ENCODE measurements at places on chromosomes 13 and 19.
A peak's percentile ranks its signal among the peaks of the same experiment; 100 is the strongest.

GRCh38 chr13:76823969-76824368 lies 62.2 kb downstream of the KCTD12 start:
- DNase-seq: no peak

DNA sequence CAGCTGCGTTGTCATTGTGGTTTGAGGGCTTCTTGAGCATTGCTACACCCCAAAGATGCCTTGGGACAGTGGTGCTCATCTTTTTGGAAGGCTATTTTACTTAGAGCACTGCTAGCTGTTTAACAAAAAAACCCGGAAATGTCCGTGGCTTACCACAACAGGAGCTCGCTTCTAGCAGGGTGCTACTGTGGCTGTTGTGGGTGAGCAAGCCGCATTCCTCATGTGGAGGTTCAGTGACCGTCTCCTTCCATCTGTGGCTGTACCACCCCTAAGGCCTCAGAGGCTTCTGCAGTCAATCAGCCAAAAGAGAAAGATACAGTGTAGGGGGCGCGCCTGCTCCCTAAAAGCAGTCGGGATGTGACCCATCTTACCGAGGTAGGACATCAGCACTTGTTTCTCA lies 1004.2 kb downstream of the UQCRFS1 start:
- no peak for DNase-seq

GRCh38 chr19:45527731-45528130 lies 20.5 kb downstream of the VASP start:
- DNase-seq: no peak

DNA sequence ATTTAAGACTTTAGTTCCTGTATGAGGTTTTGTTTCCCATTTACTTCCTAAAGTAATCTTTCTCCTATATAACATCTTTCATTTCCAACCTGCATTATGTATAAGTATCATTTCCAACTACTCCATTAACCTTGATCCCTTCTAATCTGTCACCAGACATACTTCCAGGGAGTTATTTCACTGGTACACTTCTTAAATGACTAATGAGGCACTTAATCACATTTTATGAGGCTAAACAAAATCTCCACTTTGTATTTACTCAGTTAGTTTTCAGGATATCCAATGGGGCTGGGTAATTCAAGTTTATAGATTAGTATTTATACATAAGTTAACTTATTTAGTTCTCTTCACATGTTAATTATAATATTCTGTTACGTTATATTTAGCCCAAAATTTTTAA lies 634.7 kb downstream of the PCDH17 start:
- DNase-seq: no peak

DNA sequence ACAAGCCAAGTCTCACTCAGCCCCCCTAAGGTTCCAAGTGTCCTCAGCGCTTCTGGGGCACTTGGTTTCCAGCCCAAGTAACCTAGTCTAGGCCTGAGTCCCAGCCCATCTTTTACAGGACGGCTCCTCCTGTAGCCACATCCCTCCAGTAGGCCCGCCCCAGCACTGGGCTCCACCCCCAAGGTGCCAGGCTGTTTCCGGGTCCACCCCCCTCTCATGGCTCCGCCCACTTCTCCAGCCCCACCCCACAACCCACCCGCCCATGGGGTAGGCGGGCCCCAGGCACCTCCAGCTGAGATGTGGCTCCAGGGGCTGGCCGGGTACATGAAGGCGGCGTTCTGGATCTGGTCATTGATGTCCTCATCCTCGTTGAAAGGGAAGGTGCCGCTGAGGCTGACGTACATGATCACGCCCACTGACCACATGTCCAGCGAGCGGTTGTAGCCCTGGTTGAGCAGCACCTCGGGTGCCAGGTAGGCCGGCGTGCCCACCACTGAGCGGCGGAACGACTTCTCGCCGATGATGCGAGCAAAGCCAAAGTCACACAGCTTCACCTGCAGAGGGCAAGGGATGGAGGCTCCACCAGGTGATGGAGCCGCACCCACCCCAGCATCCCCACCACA lies 17.2 kb upstream of the DACT3 start:
- peak; percentile 67 for DNase-seq

DNA sequence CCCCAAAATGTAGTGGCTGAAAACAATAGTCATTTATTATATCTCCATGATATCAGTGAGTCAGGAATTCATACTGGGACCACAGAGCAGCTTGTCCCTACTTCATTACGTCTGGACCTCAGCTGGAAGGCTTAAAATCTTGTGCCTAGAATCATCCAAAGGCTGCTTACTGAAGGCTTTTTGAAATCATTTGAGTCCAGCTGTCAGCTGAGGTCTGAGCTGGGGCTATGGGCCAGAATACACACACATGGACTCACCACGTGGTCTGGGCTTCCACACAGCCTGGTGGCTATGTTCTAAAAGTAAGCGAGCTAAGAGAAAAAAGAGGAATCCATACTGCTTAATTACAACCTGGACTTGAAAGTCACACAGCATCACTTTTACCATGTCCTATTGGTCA lies 209.2 kb downstream of the KCTD12 start:
- no peak for DNase-seq

DNA sequence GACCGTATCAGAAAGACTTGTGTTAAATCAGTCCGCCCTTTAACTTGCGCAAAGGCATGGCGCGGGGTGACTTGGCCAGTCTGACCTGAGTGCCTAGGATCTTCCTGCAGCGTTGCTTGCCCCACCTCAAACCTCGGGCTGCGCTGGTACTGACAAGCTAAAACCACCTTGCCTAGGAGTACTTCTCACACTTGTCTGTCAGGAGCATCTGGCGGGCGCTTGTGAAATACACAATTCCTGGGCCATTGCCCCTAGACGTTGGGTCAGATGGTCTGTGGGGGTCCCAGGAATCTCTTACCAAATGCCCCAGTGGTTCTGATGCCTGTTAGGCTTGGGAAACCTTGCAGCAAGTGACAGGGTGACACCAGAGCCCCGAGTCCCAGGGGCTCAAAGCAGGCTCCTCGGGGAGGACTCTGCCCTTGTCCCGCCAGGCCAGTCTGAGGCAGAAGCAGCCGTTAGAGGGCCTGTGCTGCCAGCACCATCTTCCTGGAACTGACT lies 12.9 kb downstream of the CEBPG start:
- DNase-seq: no peak

DNA sequence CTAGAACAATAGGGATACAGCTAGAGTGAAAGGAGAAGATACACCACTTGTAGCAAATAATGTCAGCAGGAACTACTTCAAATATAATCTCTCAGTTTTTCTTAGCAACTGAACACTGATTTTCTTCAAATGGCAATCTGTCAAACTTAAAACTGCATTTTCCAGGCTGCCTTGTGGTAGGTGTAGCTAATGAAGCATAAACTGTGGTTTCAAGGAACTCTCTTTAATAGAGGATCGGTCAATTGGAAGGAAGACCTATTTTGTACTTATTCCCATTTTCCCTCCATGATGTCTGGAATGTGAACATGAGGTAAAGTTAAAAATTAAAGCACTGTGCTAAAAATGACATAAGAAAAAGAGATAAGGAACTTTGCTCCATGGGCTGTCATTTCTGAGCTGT lies 1261.9 kb downstream of the PCDH17 start:
- DNase-seq: no peak

DNA sequence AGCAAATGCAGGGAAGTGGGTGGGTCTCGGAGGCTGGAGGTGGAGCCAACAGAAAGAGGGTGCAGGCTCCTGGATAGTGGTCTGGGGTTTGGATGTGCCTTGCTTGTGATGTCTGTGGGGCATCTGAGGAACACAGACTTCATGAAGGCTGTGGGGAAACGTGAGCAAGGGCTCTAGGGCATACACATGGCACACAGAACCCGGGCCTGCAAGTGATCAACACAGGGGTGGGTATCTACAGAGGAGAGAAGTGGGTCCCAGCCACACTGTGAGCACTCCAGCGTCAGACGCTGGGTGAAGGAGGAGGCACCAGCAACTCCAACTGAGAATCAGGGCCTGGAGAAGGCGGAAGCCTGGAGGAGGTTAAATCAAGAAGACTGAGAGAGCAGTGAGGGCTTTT lies 5.4 kb upstream of the UBE2M start:
- no peak for DNase-seq

- no peak for DNase-seq
These were observed 21.3 kb downstream of the SLC46A3 start for GRCh38 chr13:28697441-28697840.

DNA sequence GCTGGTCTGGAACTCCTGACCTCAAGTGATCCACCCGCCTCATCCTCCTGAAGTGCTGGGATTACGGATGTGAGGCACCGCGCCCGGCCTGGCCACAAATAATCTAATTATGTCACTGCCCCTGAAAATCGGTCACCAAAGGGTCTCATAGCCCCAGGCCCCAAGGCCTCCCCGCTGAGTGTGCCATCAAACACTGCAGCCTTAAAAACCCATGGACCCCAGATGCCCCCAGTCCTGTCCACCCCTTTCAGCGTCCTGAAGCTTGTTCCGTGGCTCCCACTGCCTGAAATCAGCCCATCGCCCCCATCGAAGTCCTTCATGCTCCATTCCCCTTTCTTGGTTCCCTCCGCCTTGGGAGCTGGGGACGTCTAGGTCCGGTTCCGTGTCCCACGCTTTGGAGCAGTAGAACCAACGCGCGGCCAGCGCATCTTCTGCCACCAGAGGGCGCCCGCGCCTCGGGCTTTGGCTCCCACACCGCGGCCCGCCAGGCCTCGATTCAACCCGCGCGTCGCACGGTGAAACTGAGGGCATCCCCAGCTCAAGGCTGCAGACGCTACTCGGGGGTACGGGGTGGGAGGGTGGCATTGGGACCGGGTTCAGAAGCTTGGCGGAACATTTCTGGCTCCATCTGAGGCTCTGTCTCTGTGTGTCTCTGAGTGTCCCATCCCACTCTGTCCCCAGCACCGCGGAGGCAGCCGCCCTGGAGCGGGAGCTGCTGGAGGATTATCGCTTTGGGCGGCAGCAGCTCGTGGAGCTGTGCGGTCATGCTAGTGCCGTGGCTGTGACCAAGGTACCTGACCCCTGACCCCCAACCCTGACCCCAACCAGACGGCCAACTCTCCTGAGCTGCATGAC lies 3.5 kb downstream of the YJEFN3 start:
- DNase-seq: peak; percentile 86

GRCh38 chr19:33558151-33558550 lies 36.6 kb upstream of the PEPD start:
- DNase-seq: no peak

- DNase-seq: no peak
These were observed 2.5 kb downstream of the MAP1S start for GRCh38 chr19:17721821-17722220.

GRCh38 chr13:31049833-31050232 lies 111.9 kb downstream of the HSPH1 start:
- DNase-seq: no peak

- no peak for DNase-seq
These were observed 12.8 kb downstream of the CHST8 start for GRCh38 chr19:33634361-33635091.

DNA sequence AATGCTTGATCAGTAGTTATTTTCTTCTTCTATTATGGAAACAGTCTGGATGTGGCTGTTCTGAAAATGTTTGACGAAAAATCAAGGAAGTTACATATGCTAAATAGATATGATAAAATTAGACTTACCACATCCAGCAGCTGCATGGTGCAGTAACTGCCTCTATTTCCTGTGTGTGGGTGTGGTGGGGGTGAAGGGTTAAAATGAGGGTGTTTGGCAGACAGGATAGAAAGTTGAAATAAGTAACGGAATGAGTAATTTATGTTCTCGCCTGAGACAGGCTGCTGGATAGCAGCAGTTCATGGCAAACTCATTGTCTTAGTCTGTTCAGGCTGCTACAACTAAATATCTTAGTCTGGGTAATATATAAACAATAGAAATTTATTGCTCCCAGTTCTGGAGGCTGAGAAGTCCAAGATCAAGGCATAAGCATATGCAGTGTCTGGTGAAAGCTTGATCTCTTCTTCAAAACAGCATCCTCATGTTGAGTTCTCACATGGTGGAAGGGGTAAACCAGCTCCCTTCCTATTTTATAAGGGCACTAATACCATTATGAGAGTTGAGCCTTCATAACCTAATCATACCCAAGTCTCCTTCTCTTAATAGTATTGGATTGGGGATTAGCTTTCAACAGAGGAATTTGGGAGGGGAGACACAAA lies 1248.9 kb downstream of the SLITRK5 start:
- DNase-seq: peak; percentile 17

GRCh38 chr19:49514151-49514550 lies 1.7 kb downstream of the FCGRT start:
- DNase-seq: no peak

GRCh38 chr19:55672418-55672817 lies 2.6 kb upstream of the EPN1 start:
- DNase-seq: no peak

GRCh38 chr13:41931337-41931736 lies 29.6 kb downstream of the VWA8 start:
- DNase-seq: no peak

DNA sequence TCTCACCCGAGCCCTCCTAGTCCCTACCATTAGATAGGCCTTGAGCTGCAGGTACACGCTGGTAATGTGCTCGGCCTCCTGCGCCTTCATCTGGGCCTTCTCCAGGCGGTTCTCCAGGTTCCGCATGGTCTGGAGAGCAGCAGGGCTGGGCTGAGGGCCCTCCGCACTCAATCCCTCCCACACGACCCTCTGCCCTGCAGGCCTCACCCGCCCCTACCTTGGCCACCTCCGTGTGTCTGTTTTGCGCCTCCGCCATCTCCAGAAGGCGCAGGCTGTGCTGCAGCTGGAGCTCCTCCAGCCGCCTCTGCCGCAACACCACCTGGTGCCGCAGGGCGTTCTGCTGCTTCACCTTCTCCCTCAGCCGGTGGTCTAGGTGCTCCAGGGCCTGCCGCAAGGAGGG lies 7.5 kb upstream of the RGL3 start:
- DNase-seq: no peak

- DNase-seq: no peak
These were observed 51.0 kb upstream of the PDX1 start for GRCh38 chr13:27868641-27869435.

DNA sequence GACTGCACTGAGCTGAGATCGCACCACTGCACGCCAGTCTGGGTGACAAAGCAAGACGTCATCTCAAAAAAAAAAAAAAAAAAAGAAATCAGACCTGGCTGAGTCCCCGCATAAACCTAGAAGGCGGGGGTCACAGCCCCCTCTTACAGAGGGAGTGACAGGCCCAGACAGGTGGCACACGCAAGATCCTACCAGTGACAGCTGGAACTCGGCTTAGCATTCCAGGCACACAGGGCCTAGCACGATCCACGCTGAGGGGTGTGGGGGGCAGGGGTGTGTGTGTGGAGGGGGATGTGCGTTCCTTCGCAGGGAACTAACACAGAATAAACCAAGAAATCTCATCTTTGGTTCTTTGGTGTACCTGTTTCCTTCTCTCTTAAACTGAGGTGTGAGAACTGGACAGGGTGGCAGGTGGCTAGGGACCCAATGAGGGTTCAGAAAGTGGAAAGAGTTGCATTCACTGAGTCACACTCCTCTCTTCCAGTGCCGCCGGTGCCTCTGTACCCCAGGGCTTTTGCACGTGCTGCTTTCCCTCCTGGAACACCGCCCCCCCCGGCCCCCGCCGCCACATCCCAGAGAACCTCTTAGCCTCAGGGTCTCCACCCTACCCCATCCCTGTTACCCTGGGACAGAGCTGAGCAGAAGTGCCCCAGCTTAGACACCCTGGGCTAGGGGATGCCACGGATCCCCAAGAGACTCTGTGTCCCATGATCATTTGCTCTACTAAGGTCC lies 5.0 kb downstream of the SGTA start:
- no peak for DNase-seq

GRCh38 chr13:19606152-19606551 lies 27.3 kb upstream of the MPHOSPH8 start:
- no peak for DNase-seq

- DNase-seq: no peak
These were observed 35.6 kb upstream of the ZNF599 start for GRCh38 chr19:34808566-34808965.

GRCh38 chr13:107006661-107007060 lies 438.7 kb upstream of the ARGLU1 start:
- no peak for DNase-seq

All from activated naive CD4-positive, alpha-beta T cell treated with anti-CD3 and anti-CD28 coated beads, Interleukin-2, amount 50 U/mL, for 16 hours (primary cell).